ENCODE measurements at places on chromosomes 4 and X.

- no peak for DNase-seq
Measured at GRCh38 chr4:74254386-74254785, 53.9 kb upstream of the EPGN start.

DNA sequence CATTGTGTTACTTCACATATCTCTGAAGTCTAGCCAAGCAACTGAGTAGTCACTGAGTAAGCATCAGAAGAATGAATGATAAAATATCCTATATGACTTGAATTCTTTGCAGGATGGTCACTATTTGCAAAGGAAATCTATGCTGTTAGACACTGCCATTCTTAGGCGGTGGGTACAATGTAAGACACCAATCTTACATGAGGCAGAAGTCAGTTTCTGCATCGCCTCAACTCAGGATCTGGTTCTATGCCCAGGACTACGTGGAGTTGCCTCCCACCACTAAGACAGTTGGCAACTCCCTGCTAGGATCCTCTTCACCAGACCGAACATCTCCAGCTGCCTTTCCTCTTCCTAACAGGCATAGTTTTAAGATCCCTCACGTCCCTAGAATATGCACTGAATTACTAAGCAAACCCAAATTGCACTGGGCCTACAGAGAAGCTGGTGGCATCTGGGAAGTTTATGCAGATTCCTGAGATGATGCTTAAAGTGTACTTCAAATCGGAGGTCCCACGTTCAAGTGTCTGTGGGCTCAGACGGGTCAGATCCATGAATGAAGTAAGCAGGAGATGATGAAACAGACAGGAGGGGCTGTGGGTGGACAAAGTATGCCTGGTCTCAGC is 45.6 kb downstream of the SEL1L3 start:
- no peak for DNase-seq

- DNase-seq, result peak; percentile 29
Measured at GRCh38 chr4:87375719-87376291, 15.2 kb downstream of the HSD17B11 start.

DNA sequence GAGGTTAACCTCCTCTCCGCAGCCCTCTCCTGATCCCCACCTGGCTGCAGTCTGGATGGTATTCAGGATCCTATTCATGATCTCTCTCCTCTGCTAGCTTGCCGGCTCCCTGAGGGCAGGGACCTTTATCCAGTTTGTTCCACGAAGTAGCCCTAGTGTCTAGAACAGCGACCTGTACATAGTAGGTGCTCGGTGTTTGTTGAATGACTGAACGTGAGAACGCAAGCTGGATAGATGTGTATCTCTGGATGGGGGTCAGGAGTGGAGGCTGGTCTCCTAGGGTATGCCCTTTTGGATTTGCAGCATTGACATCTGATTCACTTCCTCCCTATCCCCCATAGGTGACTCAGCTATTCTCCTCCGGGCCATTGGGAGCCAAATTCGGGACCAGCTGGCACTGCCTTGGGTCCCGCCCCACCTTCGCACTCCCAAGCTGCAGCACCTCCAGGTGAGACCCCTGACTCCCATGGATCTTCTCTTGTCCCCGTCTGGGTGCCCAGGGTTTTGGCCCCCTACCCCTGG is 7.3 kb downstream of the CCDC22 start:
- no peak for DNase-seq

DNA sequence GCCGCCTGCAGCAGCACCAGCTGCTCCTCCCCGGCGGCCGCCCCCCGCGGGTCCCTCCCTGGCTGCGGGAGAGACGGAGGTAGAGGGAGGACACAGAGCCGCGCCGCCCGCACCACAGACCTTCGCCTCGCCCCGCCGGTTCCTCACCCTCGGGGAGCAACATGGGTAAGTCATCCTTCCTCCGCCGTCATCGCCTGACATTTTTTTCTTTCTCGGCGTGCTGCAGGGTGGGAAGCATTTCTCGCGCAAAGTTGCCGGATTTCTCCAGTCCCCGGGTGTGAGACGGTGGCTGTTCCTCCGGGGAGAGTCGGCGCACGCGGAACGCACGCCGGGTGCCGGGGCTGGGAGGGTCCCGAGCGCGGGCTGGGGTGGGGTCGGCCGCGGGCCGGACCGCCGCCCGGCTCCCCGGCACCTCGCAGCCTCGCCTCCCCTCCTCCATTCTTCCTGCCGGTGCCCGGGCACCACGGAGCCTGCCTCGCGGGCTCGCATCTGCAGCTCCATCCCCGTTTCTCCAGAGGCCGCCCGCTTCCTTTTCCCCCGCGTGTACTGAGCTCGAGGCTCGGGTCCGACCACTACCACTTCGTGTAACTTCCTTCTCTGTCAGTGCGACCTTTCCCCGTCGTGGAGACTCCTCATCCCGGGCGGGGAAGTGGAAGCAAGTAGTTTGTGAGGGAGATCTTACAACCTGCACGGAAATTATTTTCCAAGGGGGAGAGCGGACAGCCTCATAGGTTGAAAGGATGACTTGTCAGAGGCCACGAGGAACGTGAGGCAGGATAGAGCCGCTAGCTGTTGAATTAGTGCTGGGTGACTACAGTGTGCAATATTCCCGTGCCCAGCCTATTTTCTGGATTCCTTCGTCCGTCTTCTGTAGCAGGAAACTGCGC is 464 bp downstream of the RAP1GDS1 start:
- DNase-seq, result peak; percentile 67

DNA sequence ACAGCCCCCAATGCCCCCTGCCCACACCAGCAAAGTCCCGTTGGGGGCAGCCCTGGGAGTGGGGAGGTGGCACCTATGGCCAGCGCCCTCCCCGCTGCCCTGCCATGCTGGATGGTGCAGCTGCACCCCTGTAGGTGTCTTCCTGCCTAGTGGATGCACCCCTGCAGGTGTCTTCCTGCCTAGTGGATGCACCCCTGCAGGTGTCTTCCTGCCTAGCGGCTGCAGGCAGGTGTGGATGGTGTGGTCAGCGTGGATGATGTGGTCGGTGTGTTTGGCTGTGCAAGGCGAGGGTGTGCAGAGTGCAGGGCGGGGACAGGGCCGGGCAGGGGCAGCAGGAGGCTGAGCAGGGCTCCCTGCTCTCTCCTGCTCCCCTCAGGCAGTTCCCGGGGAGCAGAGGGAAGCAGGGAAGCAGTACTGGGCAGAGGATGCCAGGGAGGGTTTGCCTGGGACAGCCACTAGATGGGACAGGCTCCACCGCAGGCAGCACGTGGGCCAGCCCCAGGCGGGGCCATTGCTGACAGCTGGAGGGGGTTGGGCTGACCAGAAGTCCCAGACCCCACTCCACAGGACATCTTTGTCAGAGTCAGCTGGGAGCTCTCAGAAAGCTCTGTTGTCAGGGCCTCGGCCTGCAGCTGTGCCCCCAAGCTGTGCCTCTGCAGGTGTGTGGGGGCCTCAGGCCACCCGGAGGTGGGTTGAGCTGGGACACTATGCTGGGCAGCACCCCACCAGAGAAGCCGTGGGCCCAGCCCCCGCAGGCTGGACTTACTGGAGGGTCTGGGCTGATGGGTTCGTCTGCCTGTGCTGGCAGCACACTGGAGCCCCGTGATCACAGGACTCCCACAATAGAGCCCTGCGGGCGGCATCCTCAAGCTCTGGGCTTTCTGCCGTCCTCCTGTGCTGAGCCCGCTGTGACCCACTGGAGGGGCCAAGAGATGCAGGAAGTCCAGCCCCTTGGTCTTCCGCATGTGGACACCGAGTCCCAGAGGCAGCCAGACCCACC is 23.7 kb downstream of the DOK7 start:
- no peak for DNase-seq
